Stimulated activated CD4-positive, alpha-beta T cell treated with anti-CD3 and anti-CD28 coated beads, Interleukin-4, amount 100 ng/mL, for 1 hour (primary cell): ENCODE measurements at places on chromosomes 12 and 14.
A peak's percentile ranks its signal among the peaks of the same experiment; 100 is the strongest.

GRCh38 chr12:60101715-60102114 is 505.9 kb downstream of the SLC16A7 start:
- no peak for DNase-seq

GRCh38 chr14:104898870-104899510 is 25.7 kb upstream of the PLD4 start:
- no peak for DNase-seq

DNA sequence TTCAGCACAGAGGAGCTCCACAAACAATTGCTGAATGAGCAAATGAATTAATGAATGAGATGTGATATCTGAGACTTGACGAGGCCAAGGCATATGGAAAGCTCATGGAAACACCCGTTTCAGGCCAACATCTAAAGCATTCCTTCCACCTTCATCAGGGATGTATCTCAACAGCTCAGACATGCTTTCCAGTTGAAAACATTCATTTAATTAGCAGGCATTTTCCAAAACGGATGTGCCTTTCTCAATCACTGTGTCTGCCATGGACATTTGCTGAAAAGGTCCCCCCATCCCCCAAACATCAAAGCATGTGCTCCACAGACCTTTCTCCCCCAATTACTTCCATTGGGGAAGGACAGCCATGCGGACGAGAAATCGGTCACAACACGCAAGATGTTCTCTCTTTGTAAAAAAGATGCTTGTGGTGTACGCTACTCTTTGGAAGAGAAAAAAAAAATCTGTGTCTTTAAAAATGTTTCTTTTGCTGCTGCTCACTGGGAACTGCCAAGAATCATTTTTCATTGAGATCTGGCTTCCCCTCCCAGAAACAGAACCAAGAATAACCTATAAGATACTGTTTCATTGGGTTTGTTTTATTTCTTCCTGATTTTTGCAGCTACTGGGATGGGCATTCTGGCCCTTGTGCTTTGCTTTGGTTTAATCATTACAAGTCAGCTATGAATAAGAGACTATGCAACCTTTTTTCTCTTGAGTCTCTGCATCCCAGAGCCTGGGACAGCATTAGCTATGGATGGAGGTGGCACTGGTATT is 528.2 kb downstream of the MED13L start:
- DNase-seq = no peak

GRCh38 chr12:1616233-1617066 is 12.6 kb upstream of the WNT5B start:
- DNase-seq = no peak

DNA sequence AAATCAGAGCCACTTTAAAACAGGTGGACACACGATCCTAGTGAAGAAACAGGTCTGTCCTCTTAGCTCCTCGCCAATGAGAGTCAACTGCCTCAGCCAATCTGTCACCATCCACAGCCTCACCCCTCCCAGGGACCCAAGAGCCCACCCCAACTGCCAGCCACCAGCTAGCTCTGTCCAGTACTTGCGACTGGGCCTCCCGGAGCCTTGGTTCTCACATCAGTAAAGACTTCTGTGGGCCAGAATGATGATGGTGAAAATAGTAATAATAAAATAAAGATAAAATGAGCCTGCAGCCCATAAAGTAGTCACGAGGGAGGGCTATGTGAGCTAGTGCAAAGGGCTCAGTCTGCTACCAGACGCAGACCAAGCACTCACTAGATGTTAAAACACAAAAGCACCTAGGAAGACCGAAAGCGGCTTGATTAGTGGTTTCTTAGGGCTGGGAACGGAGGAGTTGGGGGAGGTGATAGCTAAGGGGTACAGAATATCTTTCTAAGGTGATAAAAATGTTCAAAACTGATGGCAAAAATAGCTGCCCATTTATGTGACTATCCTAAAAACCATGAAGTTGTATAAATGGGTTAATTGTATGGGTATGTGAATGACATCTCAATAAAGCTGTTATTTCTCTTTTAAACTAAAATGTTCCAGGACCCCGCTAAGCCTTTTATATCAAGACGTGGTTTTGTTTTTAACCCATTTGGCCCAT is 39.8 kb downstream of the ACTN1 start:
- DNase-seq = no peak

DNA sequence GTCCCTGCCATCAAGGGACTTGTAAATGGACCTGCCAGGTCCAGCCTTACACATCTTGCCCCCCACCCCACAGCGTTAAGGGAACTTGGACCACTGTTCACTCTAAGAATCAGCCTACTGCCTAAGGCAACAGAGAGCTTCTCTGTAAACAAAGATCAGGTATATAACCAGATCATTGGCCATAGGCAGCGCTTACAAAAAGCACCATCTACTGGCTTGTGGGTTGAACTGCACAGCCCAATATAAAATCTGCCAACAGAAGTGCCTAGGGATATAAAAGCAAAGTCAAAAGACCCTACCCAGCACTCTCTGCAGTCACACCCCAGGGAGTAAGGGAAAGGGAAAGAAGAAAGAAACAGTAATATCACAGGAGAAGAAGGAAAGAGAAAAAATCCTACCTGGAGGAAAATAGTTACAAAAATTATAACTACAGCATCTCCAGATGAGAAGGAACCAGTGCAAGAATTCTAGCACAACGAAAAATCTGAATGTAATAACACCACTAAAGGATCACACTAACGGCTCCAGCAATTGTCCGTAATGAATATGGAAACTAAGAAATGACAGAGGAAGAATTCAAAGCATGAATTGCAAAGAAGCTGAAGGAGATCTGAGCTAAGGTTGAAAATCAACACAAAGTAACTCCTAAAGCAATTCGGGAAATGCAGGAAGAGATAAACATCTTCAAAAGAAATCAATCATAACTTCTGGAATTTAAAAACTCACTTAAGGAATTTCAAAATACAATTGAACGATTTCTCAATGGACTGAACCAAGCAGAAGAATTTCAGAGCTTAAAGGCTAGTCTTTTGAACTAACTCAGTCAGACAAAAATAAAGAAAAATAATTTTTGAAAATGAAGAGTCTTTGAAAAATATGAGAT is 95.2 kb upstream of the PCED1B start:
- peak; percentile 7 for DNase-seq

DNA sequence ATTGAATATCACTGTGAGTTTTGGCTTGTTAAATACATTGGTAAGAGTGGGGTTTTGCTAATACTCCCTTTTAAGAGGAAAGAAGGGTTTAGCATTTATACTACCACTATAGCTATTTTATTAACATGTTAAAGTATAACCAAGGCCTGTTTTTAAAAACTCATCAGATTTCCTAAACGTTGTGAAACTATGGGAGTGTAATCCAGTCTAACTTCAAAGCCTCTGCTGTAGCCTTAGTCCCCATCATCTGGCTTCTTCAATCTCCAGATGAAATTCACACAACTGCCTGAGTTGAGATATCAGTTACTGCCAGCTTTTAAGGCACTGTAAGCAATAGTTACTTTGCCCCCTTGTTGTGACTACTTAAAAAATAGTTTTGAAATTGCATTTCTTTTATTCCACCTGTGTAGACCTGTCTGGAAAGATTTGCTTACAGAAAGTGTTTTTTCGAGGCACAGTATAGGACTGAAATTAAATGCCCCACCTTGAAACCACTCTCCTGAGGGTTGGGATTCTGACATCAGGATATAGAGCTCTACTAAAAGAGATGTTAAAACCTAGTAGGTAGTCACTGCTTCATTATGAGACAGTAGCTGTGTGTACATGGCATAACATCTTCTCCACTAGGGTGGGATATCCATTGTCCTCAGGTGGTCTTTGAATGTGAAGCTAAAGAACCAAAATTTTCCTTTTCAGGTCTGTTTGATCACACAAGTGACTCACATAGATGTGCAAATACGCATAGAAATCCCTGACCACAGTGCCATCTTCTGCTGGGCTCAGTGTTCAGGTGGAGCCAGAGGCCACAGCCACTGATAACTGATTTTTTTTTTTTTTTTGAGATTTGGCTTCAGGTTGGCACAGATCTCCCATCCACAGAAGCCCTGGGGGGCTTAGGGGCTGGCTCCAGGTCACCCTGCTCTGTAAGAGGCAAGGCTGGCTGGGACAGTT is 125.5 kb downstream of the DAAM1 start:
- no peak for DNase-seq

- DNase-seq = no peak
Observed at GRCh38 chr12:5846950-5847349, 98.1 kb downstream of the ANO2 start.

DNA sequence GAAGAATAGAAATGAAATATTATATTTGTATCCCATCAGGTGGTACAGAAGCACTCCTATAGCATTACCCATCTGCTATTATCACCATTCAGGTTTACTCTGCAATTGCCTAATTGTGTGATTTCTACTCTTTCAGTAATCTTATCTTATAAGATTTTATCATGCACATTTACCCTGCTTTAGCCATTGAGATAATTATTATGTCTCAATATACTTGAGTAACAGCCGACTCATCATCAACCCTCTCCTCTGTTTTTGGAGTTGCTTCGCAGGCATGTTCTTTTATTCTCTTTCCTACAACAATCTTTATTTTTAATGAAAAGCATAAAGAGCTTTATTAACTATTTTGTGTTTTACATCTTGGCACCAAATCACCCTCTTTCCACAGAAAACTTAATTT is 419.9 kb downstream of the LRIG3 start:
- no peak for DNase-seq

DNA sequence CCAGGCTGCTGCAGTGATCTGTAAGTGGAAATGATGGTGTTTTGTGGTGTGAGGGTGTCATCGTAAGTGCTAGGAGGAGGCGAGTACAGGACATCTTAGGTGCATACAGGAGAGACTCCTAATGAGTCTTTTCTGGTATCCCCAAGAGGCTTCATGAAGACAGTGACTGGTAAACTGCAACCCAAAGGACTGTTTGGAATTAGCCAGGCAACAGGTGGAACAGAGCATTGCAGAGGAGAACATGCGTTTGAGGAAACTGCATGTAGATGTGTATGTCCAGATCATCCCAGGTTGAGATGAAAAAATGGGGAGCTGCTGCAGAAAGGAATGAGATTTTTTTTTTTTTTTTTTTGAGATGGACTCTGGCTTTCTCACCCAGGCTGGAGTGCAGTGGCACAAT is 5.4 kb downstream of the ACAD10 start:
- DNase-seq = no peak

GRCh38 chr12:32270818-32271710 is 128.3 kb upstream of the FGD4 start:
- no peak for DNase-seq

GRCh38 chr12:96719660-96720362 is 187.2 kb upstream of the NEDD1 start:
- DNase-seq = no peak

GRCh38 chr14:98252820-98253219 is 1019.2 kb downstream of the BCL11B start:
- no peak for DNase-seq

GRCh38 chr14:53516261-53516774 is 363.2 kb upstream of the DDHD1 start:
- DNase-seq = no peak

DNA sequence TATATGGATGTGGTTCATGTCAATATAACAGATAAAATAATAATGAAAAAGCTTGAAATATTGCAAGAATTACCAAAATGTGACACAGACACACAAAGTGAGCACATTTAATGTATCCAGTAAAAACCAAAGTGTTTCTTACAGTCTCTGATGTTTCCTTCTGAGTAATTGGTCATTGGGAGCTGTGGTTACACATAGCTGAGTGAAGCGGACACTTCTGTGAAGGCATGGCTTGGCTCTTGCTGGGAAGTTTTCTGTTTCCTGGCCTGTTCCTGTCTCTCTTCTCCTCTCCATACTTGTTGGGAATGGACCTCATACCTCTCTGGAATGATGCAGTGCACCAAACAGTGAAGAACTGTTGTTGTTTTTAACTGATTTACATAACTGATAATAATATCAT is 117.3 kb downstream of the BICD1 start:
- no peak for DNase-seq

GRCh38 chr14:59483363-59483762 is 845 bp downstream of the L3HYPDH start:
- DNase-seq = no peak

DNA sequence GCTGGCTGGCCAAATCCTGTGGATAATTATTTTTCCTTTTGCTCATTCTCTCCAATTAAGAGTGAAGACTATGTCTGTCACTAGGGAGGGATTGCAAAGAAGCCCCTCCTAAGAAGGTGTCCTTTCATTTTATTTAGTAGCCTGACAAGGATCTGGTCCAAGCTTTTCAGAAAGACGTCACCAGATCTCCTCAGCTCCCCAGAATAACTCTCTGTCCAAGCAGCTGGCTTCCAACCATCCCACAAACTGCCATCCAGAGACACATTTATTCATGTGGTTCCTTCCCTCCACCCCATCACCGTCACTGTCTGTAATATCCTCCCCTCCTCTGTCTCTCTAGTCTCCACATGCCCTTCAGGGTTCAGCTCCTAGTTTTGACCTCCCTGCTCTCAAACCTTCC is 69.9 kb downstream of the PPM1H start:
- DNase-seq = no peak

DNA sequence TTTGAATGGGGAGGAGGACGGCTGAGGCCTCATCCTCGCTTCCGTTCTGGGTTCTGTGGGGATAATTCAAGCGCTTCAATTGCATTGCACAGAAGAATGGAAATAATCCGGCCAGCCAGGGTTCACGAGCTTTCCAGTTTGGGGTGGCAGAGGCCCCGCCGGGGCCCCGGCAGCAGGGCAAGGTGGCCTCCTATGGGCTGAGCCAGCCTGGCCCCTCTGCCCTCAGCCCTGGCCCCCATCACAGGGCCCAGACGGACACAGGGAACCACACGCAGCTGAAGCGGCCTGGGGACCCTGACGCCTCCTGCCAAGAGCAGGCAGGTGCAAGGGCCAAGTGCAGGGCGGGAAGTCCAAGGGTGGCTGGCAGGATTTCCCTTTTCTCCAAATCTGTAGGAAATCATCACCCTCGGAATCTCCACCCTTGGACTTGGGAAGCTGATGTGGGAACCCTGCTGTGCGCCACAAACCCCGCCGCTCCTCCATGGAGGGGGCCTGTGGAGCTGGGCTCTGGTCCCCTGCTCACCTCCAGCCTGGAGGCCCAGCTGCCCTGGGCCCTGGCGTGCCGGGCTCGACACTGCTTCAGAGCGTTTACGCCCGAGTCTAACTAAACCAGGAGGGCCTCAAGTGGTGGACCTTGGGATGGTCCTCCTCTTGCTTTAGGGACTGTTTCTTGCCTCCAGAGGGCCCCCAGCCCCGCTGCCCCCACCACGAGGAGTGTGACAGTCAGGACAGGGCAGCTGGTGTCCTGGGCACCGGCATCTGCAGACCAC is 78.4 kb downstream of the MOK start:
- no peak for DNase-seq

DNA sequence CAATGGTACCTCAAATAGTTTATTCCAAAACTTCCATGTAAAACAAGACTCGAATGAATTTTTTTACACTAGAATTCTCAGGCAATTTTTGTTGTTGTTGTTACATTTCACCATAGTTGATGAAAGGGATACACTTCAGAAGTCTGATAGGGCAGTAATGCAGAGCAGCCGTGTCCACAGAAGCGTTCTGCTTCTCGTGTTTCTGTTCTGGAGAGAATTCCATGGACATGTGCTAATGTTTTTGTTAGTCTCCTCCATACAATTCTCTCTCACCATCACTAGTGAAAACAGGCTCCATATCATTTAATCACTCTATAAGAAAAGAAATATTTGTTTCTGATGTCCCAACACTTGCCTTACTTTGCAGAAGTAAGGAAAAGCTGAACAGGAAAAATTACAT is 606.1 kb downstream of the SLC16A7 start:
- no peak for DNase-seq

- DNase-seq = no peak
Observed at GRCh38 chr14:52683985-52684520, 11.3 kb downstream of the ERO1A start.
